ENCODE measurements at places on chromosomes 7 and 10. TPM values are rescaled to one million over a fixed set of nuclear protein-coding genes. Genes with fewer than 3 reads are reported as not detected.

GRCh38 chr10:27463961-27464360 is 40.1 kb upstream of the RAB18 start:
- no peak for DNase-seq

DNA sequence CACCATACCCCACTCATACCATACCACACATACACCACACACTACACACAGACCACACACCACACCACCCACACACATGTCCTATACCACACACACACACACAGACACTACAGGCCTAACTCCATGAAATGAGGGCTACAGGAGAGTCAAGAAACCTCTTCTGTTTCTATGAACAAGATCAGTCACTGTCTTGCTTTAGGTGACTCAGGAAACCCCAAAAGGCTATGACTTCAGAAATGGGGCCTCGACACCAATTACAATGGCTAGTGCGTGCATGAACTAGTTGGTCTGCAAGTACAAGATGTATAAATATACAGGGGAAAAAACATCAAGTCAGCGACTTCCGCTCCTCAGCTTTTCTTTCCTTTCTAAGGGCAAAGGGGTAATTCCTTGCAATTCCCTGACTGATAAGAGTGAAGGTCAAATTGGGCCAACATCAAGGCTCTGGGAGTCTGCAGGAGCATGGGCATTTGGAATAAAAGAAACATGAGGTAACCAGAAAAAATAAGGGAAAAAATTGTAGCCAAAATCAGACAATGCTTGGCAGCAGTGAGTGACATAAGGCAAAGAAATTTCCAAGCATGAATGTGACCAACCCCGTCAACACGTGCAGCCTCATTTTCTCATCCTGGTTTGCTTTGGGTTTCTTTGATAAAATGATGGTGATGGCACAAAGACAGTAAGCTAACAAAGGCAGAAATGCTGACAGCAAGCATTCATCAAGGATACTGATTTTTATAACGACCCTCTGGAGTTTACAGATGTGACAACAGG is 1.5 kb downstream of the PKD1L1 start:
- peak; percentile 59 for DNase-seq

DNA sequence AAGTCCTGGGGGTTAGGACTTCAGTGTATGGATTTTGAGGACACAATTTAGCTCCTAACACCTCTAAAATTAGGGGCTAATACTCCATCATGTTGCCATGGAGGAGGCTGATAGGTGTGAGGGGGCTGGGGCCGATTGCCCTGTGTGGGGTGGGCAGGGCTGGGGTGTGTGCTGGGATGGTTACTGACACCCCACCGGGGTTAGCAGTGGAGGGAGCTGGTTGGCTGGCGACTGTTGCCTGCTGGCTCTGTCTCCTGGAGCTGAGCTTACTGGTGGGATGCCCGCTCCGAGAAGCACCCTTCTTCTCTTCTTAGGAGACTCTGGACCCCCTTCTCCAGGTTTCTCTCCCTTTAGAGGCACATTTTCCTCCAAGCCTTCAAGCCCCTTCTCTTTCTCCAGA is 22.2 kb upstream of the SH2D4B start:
- no peak for DNase-seq

GRCh38 chr7:46993396-46993795 is 588.5 kb downstream of the TNS3 start:
- DNase-seq = no peak

- DNase-seq = no peak
Observed at GRCh38 chr10:132628966-132629900, 91.6 kb downstream of the INPP5A start.

- DNase-seq = no peak
Observed at GRCh38 chr10:63319231-63319630, 146.5 kb downstream of the JMJD1C start.

- no peak for DNase-seq
Observed at GRCh38 chr10:17599089-17599488, 18.1 kb downstream of the HACD1 start.

DNA sequence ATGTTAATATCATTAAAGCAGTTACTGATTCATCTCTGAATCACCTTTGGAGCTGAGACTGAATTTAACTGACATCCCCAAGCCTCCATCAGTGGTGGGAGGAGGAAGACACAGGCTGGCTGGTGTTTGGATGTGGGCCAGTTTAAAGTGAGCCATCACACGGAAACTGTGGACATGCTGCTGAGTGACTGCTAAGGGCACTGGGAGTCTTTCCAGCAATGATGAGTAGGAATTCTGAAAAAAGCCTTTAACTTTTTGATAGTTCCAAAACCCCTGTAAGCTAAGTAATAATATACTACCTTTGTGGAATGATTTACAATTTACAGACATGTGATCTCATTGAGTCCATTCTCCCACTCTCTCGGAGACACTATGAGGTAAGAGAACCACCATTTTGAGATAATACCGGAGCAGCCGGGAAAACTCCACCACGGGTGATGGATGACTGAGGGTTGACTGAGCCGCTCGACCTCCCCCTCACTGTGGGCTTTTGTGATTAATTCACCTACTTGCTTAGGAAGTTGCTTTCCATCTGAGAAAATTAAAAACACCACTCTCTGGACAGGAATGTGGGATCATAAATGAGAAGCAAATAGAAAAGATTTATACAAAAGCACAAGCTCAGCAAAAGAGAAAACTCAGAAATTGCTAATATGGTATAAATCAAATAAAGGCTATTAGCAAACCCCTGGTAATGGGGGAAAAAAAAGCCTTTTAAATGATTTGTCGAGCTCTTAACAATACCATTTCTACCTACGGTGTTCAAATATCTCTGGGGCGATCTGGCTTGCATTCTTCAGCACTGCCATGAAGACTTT is 194.8 kb downstream of the FANK1 start:
- DNase-seq = no peak

GRCh38 chr10:14381475-14381874 is 50.8 kb upstream of the FRMD4A start:
- no peak for DNase-seq

RSPH10B gene
- 0.52 TPM for polyA plus RNA-seq

MRC1 gene
- 12.2 TPM for polyA plus RNA-seq

CTTNBP2 gene
- 4.6 TPM for polyA plus RNA-seq
